ENCODE measurements at places on chromosomes 7 and 10.

DNA sequence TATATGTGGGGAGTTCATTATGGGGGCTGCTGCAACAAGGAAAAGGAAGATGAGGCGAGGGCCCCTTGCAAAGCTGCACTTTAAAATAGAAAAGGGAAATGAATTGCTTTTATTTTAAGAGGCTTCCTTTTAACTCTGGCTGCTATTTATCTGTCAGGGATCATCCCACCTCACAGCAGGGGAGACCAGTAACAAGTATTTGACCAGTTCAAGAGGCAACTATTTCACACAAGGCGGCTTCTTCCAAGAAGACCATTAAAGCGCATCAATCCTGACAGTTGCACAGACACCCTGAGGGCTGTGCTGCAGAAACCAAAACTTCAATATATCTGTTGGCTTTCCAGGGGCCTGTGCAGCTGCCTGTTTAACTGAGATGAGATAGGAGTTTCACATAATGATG, 1009.2 kb downstream of the SORCS3 start:
- peak; percentile 43 for DNase-seq

GRCh38 chr10:89283025-89283935, 18.6 kb upstream of the IFIT2 start:
- no peak for DNase-seq

- DNase-seq = no peak
These were observed 74.5 kb downstream of the CREB3L2 start for GRCh38 chr7:137927386-137927785.

DNA sequence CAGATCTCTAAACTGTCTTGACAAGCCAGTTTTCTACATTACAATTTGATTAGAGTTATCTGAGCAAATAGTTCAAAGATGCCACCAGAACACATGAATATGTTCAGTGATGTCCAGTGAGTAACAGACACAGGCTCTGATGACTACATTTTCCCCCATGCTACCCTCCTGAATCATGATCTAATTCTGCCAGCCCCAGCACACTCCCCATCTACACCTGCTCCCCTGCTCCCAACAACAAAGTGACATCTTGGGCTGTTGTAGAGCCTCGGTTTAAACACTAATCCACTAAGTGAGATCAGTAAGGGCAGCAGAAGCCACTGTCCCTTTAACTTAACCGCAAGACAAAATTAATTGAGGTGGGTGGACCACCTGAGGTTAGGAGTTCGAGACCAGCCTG, 104.6 kb downstream of the PROSER2 start:
- no peak for DNase-seq

- DNase-seq = no peak
These were observed 115.4 kb downstream of the BTAF1 start for GRCh38 chr10:92038949-92039348.

DNA sequence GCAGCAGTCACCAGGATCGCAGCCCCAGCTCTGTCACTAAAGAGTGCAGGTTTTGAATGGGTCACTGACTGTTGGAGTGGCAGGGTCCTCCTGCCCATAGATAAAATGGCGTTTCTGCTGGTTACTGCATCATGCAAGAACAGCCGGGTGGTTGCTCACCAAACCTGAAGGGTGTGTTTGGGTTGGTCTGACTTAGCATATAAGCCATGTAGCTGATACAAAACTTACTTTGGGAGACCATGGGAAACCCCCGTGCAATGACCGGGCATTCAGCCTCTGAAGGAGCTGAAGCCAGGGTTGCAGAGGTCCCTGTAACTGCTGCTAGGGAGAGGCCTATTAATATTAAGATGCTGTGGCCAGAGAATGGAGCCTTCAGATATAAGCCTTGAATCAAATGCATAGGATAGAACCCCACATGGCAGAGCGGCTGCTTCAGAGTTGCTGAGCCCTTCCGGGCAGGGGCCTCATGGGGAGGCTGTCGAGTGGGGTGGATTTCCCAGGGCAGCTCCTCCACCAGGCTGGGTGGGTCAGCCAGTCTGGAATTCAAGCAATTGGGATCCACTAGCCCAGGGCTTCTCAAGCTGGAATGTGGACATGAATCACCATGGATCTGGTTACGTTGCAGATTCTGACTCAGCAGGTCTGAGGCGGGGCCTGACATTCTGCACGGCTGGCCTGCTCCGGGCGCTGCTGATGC, 70.9 kb upstream of the CTBP2 start:
- DNase-seq = peak; percentile 51

- no peak for DNase-seq
These were observed 1.0 kb downstream of the BEND7 start for GRCh38 chr10:13527864-13528122.

GRCh38 chr10:81213370-81213769, 661.6 kb upstream of the NRG3 start:
- no peak for DNase-seq

GRCh38 chr7:40799493-40800403, 664.9 kb downstream of the SUGCT start:
- DNase-seq = no peak

DNA sequence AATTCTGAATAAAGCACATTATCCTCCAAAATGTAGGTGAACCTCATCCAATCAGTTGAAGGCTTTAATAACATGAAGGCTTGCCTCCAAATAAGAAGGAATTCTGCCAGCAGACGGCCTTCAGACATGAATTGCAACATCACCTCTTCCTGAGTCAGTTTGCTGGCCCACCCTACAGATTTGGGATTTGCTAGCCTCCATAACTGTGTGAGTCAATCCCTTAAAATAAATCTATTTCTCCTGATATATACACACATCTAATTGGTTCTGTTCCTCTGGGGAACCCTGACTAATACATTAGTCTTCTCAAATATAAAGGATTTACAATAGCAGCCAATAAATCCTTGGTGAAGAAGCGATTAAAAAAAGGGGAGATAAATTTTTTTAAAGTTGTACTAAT, 34.8 kb upstream of the OSBPL3 start:
- no peak for DNase-seq

- no peak for DNase-seq
These were observed 94.0 kb upstream of the FAM180A start for GRCh38 chr7:135842446-135843179.

Measured in ecto neural progenitor cell (in vitro differentiated cells).